ENCODE measurements at places on chromosomes 7 and 10.

DNA sequence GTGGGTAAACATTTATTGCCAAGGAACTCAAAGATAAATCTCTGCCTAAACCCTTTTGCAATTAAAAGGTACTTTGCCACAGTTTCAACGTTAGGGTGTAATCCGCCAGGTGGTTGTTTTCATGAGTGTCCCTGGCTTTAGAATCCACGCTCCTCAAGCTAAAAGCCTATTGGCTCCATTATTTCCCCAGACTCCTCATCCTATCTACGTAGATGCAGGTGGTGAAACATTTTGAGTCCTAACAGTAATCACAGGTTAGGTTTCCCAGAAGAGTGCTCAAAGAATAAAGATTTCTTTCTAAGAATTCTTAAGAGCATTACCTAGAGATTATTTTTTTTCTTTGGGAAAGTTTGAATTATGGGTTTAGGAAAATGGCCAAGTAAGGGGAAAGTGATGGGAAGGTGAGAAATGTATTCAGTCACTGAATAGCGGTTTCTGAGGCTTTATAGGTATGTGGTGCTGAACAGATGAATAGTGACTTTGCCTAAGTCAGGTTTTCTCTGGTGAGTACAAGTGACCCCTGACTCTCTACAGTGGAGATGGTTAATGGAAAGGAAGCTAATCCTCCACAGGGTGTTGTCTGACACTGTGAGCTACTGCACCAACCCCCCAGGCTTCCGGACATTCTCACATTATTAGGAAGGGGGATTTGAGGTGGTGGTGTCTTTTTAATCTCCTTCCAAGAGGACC is 60.2 kb downstream of the NRP1 start:
- DNase-seq, result no peak

DNA sequence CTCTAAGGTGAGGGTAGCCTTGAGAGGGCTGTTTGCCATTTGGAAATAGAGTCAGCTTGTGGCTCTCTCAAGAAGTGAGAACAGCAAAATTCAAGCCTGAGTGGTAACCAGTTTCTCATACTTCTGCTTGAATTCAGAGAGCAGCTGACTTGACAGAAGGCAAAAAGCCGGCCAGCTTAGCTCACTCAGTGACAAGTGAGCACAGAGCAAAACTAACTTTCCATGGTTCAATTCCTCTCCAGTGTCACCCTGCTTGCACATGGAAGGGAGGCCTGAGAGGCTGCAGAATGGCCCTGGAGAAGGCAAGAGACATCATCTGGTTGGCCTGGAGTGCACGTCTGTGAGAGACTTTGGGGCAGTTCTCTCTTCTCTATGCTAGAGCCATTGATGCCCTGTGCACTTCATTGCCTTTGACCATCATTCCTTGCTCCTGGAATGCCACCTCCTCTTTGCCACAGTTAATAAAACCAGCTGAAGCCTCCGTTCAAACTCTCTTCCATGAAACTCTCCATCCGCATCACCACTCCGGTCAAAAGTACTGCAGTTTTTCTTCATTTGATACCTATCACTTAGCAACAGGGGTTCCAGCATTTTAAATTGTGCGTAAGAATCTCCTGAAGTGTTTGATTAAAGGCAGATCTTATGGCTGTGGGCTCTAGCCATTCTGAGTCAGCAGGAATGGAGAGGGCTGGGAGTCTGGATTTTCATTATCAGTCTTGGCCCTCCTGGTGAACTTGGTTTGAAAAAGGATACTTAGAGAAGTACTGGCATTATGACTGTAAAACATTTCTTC is 69.8 kb upstream of the PIK3CG start:
- DNase-seq, result no peak

DNA sequence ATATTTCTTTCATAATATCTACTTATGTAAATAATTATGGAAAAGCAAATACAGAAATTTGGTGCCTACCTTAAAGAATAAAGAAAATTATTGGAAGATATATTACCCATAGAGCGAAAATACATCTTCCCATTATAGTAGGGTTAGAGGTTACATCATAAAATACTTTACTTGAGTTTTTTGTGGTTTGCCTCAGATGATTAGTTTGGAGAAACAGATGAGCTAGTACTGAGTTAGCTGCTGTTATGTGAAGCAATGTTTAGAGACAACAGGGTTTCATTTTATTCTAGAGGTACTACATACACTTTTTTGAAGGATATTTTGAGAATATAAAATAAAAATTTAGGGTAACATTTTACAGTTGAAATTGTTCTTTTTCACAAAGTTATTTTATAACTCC is 2.9 kb upstream of the MLLT10 start:
- no peak for DNase-seq

DNA sequence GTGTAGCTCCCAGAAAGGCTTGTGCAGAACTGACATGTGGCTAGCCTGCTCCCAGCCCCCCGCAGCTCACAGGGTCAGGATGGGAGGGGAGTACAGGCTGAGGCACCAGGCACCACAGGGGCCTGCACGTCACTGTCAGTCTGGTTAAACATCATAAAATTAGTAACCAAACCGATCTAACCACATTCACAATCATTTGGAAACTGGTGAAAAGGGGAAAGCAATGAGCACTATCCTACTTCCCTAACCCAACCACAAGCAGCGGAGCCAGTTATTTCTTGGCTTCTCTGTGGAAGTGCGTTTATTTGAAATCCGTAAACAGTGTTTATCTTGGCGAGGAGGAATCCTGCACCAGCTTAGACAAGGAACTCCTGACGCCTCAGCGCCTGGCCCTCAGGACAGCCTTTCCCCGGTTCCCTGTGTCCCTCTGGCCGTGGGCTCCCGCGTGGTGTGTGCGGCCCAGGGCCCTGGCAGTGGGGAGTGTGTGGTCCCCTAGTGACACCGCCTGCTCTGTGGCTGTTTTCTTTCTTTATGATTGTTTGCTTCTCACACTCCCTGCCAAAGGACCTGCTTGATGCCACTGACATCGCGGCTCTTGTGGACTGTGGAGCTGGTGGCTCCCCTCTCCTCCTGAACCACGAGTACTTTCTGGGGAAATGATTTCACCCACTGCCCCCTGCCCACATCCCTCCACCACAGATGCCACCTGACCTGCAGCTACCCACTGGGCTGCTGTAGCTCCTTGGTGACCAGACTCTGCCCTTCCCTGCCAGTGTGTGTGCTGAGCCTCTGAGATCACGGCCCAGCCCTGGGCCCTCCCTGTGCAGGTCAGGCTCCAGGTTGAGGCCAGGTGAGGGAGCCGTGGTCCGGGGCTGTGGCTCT is 38.0 kb downstream of the INPP5A start:
- DNase-seq, result no peak

- DNase-seq, result no peak
Observed at GRCh38 chr7:127189074-127189473, 63.7 kb downstream of the GRM8 start.

DNA sequence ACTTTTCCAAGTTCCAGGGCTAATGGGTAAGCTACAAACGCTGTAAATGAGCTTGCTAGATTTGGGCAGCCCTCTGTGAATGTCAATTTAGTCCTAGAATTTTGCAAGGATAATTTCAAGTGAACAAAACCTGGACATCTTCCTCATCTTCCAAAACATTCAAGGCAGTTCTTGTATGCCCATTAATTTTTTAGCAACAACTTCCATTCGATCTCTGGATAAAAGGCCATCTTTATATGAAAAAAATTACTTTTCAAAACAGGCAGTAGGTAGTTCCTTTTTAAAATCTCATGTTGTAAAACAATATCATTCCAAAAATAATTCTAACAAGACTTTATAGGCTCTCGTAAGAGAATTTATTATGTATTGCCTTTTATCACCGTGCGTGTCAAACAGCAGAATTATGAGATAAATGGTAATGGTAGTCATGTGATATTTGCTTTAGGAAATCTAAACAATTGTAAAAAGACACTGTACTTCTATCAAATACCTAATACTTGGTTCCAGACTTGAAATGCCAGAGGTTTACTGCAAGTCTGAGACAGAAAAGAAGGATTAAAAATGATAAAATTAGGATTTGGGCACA is 143.7 kb upstream of the NRP1 start:
- no peak for DNase-seq

DNA sequence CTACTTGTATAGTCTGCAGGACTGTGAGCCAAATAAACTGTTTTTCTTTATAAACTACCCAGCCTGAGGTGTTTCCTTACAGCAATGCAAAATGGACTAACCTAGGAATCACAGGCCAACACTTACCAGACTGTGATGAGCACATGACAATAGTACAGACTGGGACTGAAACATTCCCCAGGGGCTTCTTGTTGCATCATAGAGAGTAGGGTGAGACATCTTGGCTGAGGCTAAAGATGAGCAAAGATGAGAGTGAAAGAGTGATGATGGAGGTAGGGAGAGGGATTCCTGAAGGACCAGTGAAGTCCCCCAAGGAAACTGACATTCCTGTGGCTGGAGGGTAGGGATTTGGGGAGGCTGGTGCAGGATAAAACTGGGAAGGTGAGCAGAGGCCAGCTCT is 194.4 kb downstream of the TPST1 start:
- no peak for DNase-seq

DNA sequence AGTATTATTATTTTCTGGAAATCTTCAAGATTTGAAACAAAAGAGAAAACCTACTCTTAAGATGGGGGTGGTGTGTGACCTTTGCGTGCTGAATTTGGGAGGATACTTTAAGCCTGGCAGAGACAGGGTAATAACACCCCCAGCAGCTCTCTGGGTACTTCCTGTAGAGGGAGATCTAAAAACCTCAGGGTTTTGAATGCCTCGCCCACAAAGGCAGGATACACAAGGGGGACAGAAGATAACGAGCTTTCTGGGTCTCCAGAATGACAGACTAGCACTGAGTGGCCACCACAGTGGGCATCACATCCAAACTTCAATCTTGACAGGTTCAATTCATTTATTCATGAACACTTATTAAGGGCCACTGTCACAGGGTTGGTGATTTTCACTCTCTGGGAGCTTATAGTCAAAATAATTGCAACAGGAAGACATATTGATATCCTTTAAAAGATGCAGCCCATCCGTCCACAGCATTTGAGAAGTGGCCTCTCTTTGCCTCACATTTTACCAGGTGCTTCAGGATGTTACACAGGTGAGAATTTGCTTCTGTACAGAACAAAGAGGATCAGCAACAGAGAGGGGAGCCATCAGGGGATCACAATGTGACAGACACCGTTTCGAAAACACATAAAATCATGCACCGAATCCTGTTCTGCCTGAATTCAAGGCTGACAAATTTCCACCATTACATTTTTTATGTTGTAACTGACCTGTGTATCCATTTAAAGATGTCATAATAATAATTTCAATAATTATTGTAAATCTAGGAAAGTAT is 14.3 kb downstream of the CPA1 start:
- no peak for DNase-seq

Measured in RWPE2 (cell line).